ENCODE measurements at places on chromosomes 7 and 10.

- DNase-seq, result no peak
These were observed 36.6 kb upstream of the ZMIZ2 start for GRCh38 chr7:44712012-44712411.

DNA sequence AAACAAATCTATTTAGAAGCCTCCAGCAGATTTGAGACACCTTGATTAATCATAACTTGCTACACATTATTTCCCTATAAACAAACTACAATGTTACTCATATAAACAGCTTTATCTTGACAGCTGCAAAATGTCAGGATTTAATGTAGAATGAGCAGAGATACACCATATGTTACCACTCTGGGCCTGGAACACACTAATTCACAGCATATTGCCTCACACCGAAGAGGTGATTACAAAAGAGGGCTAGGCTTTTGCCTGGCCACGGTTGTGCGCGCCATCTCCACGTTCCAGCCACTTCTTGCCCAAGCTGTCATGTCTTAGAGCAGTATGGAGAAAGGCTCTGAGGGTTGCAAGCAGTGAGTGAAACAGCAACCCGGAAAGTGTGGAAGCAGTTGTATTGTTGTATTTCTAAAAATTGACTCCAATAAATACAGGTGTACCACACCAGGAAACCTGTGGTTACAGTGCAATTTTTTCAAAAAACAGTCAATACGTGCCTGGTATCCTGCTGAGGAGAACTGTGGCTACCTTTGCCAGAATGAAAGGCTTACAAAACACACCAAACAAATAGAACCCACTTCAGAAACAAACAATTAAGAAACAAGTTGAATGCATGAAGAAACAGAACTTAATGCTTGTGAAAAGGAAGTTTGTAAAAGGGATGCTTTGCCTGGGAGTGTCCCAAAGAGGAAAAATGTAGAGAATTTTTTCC, 498.1 kb downstream of the PLXNA4 start:
- DNase-seq, result no peak

GRCh38 chr10:124210263-124210662, 116.9 kb upstream of the CHST15 start:
- peak; percentile 75 for DNase-seq

- DNase-seq, result no peak
These were observed 25.4 kb downstream of the INSIG1 start for GRCh38 chr7:155323001-155323638.

GRCh38 chr10:16116404-16117304, 256.3 kb upstream of the MINDY3 start:
- DNase-seq, result peak; percentile 25
